Activated naive CD4-positive, alpha-beta T cell treated with Interleukin-2 at 50 U/mL for 16 hours (primary cell): ENCODE measurements at places on chromosomes 2 and 18.

GRCh38 chr2:53252115-53252514 lies 515.5 kb upstream of the CHAC2 start:
- no peak for DNase-seq

DNA sequence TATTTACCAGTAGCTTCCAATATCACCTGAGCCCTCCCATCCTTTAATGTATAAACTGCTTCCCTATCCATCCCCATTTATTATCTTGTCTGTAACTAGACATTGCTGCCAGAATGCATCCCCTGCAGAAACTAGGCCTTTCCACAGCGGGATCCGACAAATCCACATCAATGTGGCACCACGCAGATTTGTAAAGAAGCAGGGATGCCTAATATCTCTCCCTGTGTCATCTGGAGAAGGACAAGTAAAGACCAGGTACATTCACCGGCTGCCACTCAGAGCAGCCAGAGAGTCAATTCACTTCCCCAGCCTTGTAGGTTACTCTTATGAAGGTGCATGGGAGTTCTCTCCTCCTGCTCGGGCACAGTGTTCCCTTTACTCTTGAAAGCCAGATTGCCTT lies 98.8 kb upstream of the MAP3K20 start:
- DNase-seq: no peak

- DNase-seq: no peak
Observed at GRCh38 chr2:66171530-66171929, 263.4 kb upstream of the MEIS1 start.

- no peak for DNase-seq
Observed at GRCh38 chr2:28128281-28128950, 237.9 kb downstream of the BABAM2 start.

- DNase-seq: no peak
Observed at GRCh38 chr18:8788503-8789429, 83.4 kb downstream of the MTCL1 start.

- DNase-seq: no peak
Observed at GRCh38 chr2:143473216-143473615, 344.0 kb downstream of the ARHGAP15 start.

- DNase-seq: no peak
Observed at GRCh38 chr18:36420826-36421225, 123.3 kb downstream of the FHOD3 start.

DNA sequence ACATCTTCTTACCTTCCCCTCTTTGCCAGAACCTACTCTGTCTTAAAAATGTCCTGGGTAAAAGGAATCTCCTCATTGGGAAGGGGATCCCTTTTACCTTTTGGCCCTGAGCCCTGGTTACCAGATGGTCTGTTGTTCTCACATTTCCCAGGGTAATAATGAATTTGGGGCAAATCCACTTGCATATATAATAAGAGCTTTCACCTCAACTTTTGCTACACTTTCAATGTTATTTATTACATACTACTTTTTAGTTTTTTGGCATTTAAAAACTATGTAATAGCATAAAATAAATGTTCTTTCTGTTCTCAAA lies 15.0 kb downstream of the CERS6 start:
- DNase-seq: no peak

GRCh38 chr2:170339322-170339721 lies 161.4 kb downstream of the MYO3B start:
- DNase-seq: no peak
